ENCODE measurements at places on chromosomes 5 and 9.

GRCh38 chr9:98132158-98132557 lies 13.1 kb upstream of the TRIM14 start:
- DNase-seq = no peak

GRCh38 chr5:111928511-111928910 lies 171.5 kb upstream of the NREP start:
- no peak for DNase-seq

DNA sequence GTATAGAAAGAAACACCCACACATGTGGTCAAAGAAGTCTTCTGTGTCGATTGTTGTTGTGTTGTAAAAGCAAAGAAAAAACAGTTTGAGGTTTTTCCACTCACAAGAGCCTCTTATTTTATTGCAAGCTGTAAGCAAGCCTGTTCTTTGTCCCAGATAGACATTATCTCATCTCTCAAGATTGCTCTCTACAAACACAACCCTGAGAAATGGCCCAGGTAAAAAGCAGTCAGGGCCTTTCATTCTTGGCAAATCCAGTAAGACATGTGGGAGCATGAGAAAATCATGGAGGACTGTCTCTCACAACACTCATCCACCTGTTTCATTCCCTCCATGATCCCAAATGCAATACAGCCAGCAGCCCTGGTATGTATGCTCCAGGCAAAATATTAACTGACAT lies 286.6 kb upstream of the POU5F2 start:
- no peak for DNase-seq

DNA sequence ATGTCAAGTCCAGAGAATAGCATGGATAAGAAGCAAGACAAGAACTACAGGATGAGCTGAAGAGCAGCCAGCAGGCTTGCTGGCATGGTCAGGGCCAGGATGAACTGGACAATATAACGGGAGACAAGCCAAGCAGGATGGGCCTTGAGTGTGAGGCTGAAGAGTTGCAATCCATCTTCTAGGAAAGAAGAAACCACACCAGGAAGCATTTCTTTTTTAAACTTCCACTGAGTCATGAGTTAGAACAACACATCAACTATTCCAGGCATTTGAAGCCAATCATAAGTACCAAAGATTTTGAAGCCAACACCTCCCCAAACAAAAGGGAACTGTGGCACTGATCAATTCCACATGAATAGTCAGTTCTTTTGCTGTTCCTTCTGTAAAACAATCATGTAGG lies 27.3 kb downstream of the SLC31A2 start:
- DNase-seq = no peak

DNA sequence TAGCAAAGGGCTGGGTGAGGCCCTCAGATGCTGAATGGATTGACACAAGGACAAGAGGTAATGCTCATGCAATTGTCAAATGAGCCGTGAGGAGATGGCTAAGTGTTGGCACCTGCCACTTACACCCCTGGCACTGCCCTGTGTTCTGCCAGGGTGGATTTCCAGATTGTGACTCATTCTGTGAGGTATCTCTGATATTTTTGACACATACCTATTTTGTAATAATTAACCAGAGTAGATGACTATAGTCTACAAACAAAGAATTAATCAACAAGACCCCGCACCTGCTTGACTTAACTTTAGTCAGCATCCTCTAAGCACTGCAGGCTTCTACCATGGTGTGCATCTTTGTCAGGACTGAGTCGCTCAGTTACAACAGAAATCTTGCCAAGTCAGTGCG lies 200.8 kb downstream of the DIRAS2 start:
- DNase-seq = no peak

GRCh38 chr9:88179062-88179521 lies 40.8 kb upstream of the SPATA31C2 start:
- DNase-seq = peak; percentile 2

GRCh38 chr5:76403766-76404222 lies 709 bp downstream of the IQGAP2 start:
- peak; percentile 55 for DNase-seq

DNA sequence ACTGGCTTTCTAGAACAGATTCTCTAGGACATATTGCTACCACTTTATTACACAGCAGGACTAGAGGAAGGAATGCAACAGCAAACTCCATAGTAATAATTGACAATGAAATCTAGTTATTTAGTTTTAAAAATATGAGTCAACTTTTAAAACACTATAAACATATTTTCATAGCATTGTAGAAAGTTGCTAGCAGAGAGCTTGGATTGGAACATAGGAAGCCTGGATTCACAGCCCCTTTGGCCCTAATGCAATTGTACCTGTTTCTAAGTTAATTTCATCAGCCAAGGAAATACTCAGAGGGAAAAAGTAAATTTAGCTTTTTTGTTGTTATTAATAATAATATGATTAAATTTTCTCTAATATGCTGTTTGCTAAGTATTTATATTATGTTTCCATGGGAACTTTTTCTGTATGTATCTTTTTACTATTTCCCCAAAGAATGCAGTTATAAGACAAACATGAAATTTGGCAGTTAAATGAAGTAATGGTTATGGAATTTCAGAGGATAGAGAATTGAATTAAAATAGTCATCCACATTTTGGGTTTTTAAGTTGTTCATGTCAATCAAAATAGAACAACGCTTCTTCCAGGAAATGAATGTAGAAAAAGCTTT lies 45.6 kb downstream of the VCAN start:
- DNase-seq = no peak

- no peak for DNase-seq
These were observed 6.7 kb downstream of the DBH start for GRCh38 chr9:133642708-133643361.

- DNase-seq = no peak
These were observed 84.6 kb upstream of the FSTL4 start for GRCh38 chr5:133696782-133697507.

GRCh38 chr5:107286447-107287098 lies 384.2 kb downstream of the EFNA5 start:
- no peak for DNase-seq

DNA sequence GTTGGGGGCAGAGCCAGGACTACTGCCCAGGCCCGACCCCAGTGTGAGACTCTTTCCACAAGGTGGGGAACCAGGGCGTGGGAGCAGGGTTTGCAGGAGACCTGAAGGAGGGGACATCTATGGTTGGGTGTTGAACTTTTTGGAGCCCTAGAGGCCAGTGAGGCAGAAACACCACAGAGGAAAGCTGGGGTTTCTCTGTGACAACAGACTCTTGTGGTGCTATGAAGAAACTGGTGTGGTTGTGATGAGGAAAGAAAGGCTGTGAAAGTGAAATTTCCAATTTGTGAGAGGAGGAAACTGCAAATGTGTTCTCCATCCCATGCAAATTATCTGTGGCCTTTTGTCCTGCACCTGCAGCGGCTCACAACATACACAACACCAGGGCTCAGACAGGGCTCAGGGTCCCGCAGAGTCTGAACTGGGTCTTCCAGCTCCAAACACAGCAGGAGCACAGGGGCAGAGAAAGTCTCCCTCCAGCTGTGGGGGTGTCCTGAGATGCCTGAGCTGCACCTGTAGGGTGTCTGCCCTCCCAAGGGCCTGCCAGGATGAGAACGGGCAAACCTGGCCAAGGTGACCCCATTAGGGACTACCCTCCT lies 51.4 kb upstream of the GRHPR start:
- no peak for DNase-seq

DNA sequence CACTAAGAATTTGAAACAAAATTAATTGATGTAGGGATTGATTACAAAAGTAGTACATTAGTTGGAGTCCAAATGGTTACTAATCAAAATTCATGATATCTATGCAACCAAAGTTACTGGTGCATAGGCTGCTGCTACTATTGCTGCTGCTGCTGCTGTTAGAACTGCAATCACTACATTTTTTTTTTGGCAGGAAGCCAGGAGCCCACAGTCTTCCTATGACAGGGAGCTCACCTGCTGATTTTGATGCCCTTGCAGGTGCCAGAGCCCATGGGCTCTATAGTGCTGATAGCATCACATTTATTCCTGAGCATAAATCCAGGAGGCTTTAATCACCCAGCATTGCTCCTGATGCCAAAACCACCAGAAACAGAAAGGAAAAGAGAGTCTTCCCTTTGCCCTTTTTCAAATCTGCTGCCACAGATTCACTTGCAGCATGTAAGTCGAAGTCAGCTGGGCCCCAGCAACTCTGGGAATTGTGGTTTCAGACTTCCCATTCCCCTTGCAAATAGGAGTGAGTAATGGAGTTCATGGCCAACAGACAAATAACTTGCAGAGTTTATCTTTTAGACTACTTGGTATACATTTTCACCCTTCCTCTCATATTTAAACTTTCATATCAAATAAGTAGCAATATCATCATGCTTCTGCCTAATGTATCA lies 17.6 kb downstream of the SLCO6A1 start:
- DNase-seq = no peak

DNA sequence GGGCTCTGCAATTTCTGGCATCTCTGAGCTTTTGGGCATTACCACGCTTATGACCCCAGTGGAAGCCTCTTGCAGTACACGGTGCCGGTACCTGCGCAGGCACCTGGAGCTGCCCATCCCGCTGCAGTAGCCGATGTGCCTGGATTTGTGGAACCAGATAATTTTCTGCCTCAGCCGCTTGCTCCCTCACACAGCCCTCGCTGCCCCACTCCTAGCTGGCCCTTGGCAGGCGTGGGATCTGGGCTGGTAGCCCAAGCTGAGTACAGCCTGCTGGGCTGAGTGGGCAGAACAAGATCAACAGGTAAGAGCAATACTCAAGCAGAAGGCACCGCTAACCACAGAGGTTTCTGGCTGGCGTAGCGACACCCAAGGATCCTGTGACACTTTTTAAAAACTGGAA lies 1808.8 kb upstream of the ACO1 start:
- DNase-seq = no peak

- DNase-seq = no peak
These were observed 5.1 kb upstream of the RALGDS start for GRCh38 chr9:133125941-133126696.

DNA sequence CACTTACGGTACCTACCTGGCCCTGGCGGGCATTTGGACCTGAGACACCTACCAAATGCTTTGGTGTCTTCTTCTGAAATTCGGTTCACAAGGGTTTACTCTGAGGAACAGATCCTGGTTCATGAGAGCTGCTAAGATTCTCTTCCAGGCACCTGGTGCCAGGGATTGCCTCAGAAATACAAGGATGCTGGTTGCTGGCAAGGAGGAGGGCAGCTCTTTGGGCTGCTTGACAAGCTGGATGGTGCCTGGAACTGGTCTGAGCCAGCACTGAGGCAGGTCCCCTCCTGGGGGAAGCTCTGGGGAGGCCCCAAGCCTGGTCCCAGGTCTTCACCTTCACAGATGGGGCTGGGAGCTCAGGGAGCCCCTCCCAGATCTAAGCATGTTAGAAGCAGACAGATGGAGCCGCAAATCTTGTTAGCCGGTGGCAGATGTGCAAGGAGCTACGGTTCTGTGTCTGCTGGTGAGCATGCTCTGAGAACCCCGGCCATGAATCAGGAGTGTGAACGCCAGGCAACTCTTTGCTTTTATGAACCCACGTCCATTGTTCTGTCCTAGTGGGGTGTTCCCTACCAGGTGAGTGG lies 16.3 kb downstream of the FABP6 start:
- DNase-seq = no peak

GRCh38 chr9:9791611-9792010 lies 821.2 kb downstream of the PTPRD start:
- no peak for DNase-seq

DNA sequence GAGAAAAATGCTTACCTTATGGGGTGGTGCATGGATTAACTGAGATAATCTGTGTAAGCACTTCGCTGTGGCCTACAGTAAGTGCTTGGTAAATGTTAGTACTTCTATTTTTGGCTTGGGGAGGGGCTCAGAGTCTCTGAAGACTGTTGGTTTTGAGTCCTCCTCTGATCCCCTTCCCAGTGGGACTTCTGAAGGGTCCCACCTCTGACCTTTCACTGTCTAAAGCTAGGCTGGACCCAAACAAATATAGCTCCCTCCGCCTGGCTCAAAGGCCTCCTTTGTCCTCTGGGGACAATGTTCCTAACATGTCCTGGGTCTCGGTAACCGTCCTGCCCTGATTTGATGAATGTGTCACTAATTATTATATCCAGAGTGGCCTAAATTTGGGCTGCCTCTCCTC lies 34.8 kb downstream of the CAMK2A start:
- no peak for DNase-seq

GRCh38 chr9:127162864-127163365 lies 40.5 kb upstream of the ANGPTL2 start:
- DNase-seq = no peak

DNA sequence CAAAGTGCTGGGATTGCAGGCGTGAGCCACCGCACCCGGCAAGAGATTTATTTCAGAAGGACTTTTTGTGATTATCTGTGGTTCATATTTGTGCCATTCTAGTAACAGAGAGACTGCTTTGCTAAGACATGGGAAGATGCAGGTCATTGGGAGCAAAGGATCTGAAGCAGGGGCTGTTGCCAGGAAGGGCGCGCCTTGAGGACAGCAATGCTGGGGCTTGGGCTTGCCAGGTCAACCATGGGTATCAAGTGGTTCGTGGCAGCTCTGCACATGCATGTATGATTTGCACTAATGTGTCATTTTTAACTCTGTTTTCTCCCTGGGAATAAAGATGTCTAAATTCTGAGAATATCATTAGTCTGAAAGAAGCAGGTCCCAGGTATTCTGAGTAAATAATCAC lies 17.0 kb downstream of the ADAMTS2 start:
- DNase-seq = no peak

- DNase-seq = no peak
These were observed 24.4 kb downstream of the AKNA start for GRCh38 chr9:114363424-114363823.

GRCh38 chr5:107477492-107477891 lies 193.2 kb downstream of the EFNA5 start:
- no peak for DNase-seq

GRCh38 chr9:123710299-123710698 lies 219.6 kb downstream of the DENND1A start:
- DNase-seq = no peak

- DNase-seq = no peak
These were observed 12.8 kb downstream of the FGFR4 start for GRCh38 chr5:177099422-177100093.
